ENCODE measurements at places on chromosomes 11 and 22.

GRCh38 chr11:19419808-19420207, 179.1 kb upstream of the E2F8 start:
- DNase-seq, result no peak

DNA sequence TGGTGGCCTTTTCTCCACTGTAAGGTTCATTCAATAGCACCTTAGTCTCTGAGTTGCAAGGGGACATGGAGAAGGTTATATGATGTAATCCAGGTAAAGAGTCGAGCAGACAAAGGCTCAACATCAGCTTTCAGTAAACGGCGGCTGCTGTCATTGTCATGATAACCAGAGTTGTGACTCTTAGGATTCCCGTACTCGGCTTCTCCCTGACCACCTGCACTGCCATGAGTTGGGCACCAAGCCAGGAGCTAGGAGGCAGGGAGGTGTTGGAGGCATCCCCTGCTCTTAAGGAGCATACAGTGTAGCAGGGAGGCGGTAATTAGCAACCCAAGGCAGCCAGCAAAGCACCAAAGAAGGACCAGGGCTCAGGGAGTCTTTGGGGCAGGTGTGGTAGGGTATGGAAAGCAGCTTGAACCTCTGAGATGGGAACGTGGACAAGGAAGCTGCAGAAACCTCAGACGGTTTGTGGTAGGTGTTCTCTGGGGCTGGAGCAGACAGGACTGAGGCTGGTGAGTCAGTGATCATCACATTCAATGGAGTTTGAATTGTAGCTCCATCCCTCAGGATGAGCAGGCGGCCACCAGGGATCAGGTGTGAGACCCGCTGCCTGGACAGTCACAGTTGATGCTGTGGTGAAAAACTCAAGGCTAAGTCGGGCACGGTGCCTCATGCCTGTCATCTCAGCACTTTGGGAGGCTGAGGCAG, 31.7 kb downstream of the LIF start:
- DNase-seq, result no peak

DNA sequence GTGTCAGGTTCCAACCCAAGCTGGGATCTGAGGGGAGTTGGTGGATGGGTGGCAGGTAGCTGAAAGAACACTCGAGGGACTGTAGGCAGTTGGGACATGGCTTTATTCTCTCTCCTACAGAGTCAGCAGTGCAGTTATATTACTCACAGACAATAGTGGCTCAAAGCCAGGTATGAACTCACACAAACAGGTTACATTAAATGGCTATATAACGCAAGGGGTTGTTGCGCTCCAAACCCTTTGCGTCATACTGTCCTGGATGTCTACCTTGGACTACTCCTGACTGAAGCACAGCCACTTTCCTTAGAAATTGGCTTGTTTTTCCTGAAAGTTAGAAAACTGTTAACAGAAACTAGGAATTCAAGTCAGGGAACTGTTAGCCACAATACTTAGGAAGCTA, 66.4 kb upstream of the OR4B1 start:
- DNase-seq, result no peak

DNA sequence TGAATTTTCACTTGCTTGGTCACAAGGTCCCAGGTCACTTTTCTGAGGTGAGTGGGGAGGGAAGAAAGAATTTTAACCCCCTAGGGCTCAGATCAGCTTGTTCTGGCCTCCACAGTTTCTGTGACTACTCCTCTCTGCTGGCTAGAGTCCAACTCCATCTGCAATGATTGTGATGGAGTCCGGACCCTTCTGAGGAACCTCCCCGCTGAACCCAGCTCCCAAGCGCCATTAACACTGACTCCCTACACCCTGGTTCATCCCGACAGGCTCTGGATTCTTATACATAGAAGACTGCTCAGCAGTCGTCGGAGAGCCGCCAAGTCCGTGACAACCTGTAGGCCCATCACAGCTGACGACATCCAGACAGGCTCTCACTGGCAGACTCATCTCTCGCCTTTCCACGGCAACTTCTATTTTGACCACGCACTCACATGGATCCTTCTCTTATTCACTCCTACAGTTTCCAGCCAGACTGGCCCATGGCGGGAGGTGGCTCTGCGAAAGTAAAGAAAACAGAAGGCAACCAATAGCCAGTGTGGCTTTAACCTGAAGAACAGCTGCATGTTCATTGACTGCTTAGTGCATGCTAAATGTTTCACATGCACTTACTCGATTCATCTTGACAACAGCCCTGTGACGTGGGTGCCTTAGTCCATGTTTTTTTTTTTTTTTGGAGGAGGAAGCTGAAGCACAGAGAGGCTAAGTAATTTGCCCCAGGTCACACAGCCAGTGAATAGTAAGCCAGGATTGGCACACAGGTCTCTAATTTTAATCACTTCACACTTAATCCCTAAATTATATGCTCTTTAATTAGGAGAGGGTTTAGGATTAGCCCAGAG, 68.0 kb upstream of the PRDM11 start:
- no peak for DNase-seq

GRCh38 chr22:29290061-29290460, 16.4 kb upstream of the GAS2L1 start:
- no peak for DNase-seq

DNA sequence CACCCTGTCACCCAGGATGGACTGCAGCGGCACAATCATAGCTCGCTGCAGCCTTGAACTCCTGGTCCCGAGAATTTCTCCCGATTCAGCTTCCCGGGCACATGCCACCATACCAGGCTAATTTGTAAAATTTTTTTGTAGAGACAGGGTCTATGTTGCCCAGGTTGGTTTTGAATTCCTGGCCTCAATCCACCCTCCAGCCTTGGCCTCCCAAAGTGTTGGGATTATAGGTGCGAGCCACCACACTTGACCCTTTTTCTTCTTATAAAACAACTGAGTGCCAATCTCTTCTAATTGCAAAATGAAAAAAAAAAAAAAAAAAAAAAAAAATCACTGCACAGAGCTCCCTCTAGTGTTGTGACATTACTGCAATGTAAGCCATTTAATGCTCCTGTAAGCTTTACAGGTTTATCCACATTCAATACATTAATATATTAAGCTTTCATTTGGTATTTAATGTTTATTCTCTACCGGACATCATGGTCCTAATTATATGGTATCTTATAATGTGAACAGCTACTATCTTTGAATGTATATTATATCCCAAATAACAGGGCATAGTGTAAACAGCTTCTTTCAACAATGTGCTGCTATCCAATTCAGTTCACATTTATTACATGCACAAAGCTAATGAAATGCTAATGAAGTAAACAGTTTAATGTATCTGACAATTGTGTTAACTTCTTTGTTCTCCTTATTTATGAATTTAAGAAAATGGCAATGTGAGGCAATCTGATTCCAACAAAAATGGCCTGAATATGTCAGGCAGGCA, 44.6 kb downstream of the COPB1 start:
- no peak for DNase-seq

GRCh38 chr11:123051634-123052033, 10.3 kb downstream of the HSPA8 start:
- DNase-seq, result no peak

- no peak for DNase-seq
Measured at GRCh38 chr22:29342577-29343312, 27.2 kb upstream of the RASL10A start.

DNA sequence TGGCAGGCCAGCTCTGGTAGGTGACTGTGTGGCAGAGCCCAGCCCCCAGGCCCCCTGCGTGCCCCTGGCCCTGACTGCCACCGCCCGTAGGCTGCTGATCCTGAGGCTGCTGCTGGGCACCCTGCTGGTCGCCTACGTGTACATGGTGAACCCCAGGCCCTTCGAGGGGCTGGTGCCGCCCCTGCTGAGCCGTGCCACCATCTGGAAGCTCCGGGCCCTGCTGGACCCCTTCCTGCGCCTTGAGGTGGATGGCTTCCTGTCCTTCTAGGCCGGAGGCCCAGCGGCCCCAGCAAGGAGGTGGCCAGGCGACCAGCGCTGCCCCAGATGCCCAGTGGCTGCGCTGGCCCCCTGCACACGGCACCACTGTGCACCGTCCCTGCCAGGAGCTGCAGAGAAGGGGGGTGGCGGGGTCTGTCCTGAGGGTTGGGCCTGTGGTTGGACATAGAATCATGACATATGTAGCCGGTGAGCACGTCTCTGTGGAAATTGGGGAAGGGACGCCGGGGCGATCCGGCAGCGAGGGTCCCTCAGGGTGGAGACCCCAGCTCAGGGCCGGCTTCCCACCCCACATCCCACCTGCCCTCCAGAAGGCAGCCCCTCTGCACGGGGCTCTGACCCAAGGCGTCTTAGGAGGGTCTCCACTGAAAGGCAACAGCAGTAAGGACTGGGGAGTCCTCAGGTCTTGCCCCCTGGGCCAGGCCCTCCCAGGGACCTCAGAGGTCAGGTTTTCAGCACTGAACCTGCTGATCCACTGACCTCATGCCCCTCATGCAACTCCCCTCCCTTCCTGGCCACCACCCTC, 185.4 kb downstream of the IGLL1 start:
- DNase-seq, result no peak

DNA sequence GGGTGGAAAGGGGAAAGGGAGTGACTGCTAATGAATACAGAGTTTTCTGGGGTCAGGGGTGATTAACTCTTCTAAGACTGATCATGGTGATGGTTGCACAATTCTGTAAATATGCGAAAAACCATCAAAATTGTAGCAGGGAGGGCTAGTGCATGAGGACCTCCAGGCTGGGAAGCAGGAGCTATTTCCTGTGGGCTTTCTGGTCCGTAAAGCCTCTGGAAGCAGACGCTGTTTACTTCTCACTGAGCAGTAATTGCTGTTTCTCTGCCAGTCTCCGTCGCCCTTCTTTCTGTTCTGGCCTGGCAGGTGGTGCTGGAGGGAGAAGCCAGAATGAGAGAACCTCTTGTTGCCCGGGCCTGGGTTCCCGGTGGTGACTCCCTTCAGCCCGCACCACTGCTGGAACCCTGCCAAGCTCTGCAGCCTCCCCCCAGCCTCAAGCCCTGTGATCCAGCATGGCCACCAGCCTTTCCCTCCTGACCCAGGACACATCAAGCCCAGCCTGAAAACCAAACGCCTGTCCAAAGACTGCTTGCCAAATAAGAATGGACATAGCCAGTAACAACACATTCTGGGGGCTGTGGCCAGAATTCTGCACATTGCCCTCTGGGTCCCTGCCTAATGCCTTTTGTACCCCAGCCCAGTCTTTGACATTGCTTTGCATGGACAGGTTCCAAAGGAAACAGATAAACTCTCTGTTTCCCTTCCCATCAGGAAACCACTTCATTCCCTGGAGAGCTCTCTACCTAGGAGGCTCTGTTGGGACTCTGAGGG, 201.0 kb upstream of the NAV2 start:
- no peak for DNase-seq

DNA sequence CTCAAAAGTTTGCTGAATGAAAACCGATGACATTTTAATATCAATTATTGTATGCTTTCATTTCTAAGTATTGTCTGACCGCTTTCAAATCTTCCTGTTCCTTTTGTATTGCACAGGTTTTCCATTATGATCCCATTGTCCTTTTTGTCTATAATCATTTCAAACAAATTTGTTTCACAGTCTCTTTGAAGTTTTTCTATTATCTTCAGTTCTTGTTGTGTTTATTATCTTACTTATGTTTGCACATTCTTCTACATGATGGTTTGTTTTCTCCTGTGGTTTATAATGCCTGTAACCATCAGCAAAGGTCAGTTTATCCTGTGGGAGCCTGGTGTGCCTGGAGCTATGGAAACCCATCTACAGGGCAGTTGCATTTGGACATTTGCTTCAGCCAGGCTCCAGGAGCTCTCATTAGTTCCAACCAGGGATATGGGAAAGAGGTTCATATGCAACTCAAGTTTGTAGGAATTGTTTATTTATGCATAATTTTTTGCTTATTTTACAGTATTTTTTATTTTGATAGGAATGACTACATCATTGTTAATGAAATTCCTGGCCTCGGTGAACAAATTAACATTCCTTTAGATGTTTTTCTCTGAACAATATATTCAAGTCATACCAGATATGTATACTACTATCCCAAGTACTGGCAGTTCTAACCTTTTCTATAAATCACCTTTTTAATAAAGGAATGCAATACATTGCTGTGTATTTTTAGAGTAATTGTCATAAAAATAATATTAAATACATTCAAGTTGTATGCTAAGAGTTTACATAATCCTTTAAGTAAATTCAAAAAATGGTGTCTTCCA, 179.2 kb downstream of the SBF2 start:
- DNase-seq, result no peak

Measured in GM12878 (cell line).